Calu3 (cell line): ENCODE measurements at places on chromosomes 1 and 21. TPM values are rescaled to one million over a fixed set of nuclear protein-coding genes. Genes with fewer than 3 reads are reported as not detected.

- DNase-seq: no peak
Measured at GRCh38 chr1:235545292-235545930, 41.2 kb upstream of the B3GALNT2 start.

GRCh38 chr1:200038325-200038980, 10.9 kb downstream of the NR5A2 start:
- no peak for DNase-seq

DNA sequence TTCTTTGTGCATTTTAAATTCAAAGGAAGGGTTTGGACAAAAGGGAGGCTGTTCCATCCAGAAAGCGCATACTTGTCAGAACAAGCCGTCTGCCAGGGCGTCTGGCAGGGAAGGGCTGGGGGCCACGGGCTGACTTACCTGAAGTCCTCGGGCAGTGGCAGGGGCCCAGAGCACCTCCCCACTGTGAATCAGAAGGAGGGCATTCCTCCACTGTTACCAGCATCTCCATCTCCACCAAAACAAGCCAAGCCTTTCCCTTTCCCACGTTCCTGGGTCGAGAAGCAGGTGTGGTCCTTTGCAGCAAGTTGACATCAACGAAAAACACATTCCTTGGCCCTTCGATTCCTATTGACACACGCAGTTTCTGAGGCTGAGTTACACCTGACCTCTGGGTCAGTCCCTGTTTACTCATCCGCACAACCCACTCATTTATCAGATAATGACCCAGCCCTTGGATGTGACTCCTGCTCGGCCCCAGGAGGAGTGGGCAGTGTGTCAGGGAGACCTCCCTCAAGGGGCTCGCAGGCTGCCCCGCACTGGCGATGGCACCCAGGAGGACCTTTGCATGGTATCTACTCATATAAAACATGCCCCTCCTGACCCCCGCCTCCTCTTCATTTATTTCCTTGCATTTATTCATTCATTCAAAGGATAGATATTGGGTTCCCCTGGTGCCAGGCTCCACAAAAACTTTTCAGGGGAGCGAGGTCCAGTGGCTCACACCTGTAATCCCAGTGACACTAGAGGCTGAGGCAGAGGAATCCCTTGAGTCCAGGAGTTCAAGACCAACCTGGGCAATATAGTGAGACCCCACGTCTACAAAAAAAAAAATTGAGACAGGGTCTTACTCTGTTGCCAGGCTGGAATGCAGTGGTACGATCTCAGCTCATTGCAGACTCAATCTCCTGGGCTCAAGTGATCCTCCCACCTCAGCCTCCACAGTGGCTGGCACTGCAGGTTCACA, 60.2 kb downstream of the TOMM20 start:
- DNase-seq: peak; percentile 69

DNA sequence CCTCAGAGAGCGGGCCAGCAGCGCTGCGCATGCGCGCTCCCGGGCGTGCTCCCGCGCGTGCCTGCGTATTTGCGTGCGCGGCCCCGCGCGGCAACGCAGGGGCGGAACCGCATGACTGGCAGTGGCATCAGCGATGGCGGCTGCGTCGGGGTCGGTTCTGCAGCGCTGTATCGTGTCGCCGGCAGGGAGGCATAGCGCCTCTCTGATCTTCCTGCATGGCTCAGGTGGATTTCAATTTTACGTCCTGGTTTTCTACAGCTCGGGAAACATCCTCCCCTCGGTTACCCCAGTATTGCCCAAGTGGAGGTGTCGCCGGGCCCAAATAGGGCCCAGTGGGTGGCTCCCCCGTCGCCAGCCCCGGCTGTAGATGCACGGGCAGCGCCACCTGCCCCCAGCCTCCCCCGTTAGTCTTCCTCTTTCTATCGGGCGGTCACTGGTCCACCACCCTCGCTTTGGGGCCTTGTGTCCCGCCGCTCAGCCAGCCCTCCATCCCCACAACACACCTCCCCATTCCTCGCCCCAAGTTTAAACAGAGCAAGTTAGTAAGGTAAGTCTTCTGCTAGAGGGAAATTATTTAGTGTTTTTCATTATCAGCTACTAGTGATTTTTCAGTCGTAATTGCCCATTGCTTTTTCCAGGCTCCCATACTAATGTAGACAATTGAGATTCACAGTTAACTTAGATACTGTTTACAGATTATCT, at the start of gene LYPLAL1:
Gene LYPLAL1 (plus strand): TSS at position 121 of the 702 bp plus-strand sequence. CDS start 13 bp downstream, at position 134.
- DNase-seq: peak; percentile 93

- no peak for DNase-seq
Measured at GRCh38 chr21:33870768-33871167, 44.8 kb downstream of the ATP5PO start.

- no peak for DNase-seq
Measured at GRCh38 chr1:17973694-17974093, 133.9 kb upstream of the IGSF21 start.

- DNase-seq: no peak
Measured at GRCh38 chr21:44887126-44887806, 13.8 kb upstream of the PTTG1IP start.

TCEA3 gene
- 1.5 and 2.7 TPM in 2 replicates for total RNA-seq

DNA sequence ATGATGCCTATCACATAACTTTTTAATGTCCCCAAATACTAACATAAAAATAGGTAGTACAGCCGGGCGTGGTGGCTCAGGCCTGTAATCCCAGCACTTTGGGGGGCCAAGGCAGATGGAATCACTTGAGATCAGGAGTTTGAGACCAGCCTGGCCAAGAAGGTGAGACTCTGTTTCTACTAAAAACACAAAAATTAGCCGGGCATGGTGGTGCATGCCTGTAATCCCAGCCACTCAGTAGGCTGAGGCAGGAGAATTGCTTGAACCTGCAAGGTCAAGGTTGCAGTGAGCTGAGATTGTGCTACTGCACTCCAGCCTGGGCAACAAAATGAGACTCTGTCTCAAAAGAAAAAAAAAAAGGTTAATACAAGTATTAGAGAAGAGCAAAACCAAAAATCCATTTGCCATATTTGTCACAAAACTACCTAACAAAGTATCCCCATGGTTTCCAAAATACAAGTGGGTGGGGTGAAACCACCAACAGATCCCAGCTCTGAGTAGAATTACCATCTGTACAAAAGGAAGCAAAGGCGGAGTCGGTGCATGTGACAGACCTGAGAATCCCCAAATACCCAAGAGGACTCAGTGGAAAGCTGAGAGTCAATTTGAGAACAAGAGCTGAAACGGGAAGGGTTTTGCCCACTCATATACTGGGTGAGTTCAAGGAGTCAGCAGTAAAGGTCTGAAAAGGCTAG, 113.2 kb downstream of the TOMM20 start:
- no peak for DNase-seq

- DNase-seq: no peak
Measured at GRCh38 chr21:26391166-26391565, 181.9 kb downstream of the CYYR1 start.

C21orf58 gene
- total RNA-seq: 23.4 and 28.2 TPM in 2 replicates

DNA sequence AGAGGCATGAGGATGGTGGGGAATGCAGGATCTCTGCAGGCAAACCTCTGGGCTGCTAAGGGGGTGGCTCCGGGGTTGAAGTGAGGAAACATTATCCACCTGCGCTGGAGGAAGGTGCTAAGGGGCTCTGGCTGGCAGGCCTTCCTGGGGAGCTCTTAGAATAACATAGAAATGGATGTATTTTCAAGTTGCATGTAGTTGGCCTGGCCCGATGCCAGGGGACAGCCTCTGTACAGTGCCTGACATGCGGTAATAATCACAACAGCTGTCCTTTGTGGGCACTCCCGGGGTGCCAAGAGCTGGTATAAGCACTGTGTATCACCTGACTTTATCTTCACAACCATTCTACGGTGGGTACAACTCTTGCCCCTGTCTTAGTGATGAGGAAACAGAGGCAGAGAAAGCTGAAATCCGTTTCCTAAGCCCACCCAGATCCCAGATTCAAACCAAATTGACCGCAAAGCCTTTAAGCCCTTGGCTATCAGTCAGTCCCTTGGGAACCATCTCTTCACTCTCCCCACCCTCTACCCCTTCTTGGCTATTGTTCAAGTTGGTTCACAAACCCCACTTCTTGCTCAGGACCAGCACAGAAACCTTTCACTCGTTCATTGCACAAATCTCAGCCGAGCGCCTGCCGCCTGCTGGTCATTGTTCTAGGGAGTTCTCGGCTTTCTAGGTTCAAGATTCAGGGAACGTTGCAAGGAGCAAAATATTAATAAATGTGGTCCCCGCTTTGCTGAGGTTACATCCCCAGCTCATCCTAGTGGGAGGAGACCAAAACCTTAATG, 30.9 kb downstream of the PADI4 start:
- DNase-seq: no peak

GRCh38 chr1:40971966-40972365, 7.5 kb upstream of the CTPS1 start:
- DNase-seq: no peak

DNA sequence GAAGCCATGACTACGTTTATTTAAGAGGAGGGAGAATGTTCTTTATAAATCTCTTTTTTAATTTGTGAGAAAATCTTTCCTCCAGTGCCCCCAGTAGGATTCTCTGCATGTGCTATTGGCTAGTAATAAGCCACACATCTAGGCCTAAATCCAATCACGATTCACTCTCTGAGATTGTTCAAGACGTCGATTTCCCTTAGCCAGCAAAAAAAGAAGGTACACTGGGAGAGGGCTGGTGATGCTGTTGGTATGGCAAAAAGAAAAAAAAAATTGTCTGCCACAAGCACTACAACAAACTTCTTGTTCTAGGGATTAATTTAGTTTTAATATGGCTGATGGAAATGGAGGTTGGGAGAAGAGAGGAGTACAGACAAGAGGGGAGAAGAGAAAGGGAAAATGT, 130.5 kb upstream of the MROH9 start:
- no peak for DNase-seq

FCRL2 gene
- total RNA-seq: 0.14 and 0.47 TPM in 2 replicates

TRIM67 gene
- 0.09 and 0.15 TPM in 2 replicates for total RNA-seq

GRCh38 chr1:4269330-4269729, 369.3 kb upstream of the C1orf174 start:
- DNase-seq: no peak

FAM43B gene
- total RNA-seq: not detected in 2 replicates

RGS8 gene
- not detected in 2 replicates for total RNA-seq

PPP1R12B gene
- total RNA-seq: 31.8 and 32.9 TPM in 2 replicates

HORMAD1 gene
- not detected in 2 replicates for total RNA-seq

DMRTA2 gene
- 0.19 and 0.37 TPM in 2 replicates for total RNA-seq

DNA sequence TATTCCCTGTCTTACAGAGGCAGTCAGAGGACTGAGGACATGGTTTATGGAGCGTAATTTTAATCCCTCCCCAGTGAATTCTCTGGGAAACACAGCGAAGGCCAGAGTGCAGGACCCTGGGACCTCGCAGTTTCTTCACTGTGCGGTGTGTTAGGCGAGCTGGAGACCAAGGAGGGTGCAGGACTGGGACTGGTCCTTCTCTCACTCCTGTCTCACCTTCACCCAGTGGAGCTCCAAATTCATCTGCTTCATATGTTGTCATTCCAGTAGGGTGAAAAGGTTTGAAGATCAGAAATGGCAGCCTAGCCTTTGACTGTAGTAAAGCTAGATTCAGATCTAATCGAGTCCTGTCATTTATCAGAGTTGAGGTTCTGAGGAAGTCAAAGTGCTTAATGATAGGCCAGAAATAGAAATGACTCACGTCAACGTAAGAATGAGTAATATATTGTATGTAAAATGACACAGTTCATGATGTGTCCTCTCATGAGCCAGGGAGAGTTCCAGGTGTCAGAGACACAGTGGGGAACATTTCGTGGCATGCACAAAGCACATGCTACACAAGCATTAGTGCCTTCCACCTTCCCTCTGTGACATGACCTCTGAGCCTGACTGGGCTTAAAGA, 647.5 kb downstream of the SMYD3 start:
- DNase-seq: no peak

DNA sequence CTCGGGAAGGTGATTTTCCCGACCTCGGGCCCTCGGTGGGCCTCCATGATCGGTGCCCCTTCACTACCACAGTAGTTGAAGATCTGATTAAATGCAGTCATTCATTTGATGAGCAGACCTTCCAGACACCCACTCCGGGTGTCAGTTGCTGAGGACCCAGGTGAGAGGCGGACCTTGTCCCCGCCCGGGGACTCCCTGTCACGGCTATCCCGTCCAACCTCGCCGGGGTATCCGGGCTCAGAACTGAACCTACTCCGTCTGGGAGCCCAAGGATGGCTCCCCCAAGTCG, 22.6 kb downstream of the RNU1-3 start:
- DNase-seq: no peak

DNA sequence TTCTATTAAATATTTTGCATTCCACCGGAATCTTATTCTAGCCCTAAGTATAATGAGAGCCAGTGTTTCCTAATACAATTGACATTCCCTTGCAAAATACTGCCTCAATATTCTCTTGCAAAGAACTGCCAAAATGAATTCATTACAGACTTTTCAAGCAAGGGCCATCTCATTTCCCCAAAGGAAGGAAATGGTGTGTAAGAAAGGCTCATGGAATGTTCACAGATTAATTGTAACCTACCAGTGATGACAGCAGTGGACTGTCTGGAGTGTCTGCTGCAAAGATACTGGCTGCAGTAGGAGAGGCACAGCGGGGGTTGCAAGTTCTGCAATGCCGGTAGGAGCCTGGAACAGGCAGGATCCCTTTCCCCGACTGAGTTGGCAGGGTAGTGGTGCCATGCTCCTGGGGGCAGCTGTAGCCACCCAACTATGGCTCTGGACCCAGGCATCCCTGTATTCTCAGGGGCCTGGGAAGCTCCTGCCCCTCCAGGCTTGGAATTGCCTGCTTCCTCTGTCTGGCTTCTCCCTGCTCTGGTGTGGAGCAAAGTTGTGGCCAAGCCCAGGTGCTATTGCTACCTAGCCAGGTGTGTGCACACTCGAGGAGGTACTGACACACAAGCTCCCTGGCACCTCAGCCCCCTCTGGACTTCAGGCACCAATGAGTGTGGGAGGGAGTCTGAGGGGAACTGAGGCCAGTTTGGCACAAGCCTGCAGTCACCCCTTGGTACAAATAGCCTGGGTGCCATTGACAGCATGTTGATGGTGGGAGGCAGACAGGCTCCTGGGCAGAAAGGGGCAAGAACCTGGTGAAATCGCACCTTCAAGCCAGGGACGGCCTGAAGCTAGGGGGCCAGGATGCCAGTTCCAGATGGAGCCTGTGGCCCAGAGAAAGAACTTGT, 1371.0 kb downstream of the KCNT2 start:
- no peak for DNase-seq

GRCh38 chr1:44275296-44275962, 62.2 kb downstream of the DMAP1 start:
- DNase-seq: no peak

DNA sequence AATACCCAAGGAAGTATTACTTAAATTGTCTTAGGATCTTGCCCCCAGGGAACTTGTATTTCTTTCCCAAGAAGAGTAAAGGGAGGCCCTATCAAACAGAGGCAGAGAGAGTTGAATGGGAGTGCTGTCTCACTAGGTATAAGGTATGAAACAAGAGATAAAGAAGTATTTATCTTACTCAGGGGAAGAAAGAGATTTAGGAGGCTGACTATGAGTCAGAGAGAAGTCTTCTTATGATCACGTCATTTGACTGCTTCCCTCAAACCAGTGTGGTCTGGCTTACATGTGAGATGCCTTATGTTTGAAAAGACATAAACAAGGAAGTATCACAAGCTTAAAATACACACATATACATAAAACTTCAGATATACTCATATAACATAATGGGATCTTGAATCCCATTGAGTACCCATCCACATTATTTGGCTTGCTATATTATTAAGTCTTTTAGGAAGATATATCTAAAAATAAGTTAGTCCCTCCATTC, 29.6 kb downstream of the DUSP10 start:
- no peak for DNase-seq

CR1L gene
- total RNA-seq: not detected in 2 replicates

CR2 gene
- 0.83 and 2.6 TPM in 2 replicates for total RNA-seq

ODF2L gene
- total RNA-seq: 38.6 and 39.3 TPM in 2 replicates

PRDM16 gene
- 0.09 and 0.66 TPM in 2 replicates for total RNA-seq
